ENCODE measurements at places on chromosomes 4 and X. TPM values are rescaled to one million over a fixed set of nuclear protein-coding genes. Genes with fewer than 3 reads are reported as not detected.
A peak's percentile ranks its signal among the peaks of the same experiment; 100 is the strongest.

The MAGEA12 gene
- total RNA-seq, result not detected

The NPNT gene
- 0.59 TPM for total RNA-seq

The HSFX1 gene
- 0.59 TPM for total RNA-seq

The PPEF2 gene
- not detected for total RNA-seq

The UGT2A1 gene
- total RNA-seq, result not detected

The MAGEA2B gene
- total RNA-seq, result not detected

The ADGRG4 gene
- not detected for total RNA-seq

The ATOH1 gene
- not detected for total RNA-seq

The SERPINA7 gene
- total RNA-seq, result not detected

The TEX13D gene
- not detected for total RNA-seq

- no peak overlapping the region for H3K27ac ChIP-seq
- DNase-seq, result no peak
- H3K36me3 ChIP-seq, result no peaks in the 10 kb centered on the region
These were observed 203.0 kb upstream of the GEMIN8 start for GRCh38 chrX:14232688-14233087.

- DNase-seq, result peak; percentile 83
- no peaks in the 10 kb centered on the region for H3K27me3 ChIP-seq
- H3K4me3 ChIP-seq, result peak overlapping the region; percentile 31
- H3K27ac ChIP-seq, result peak overlapping the region; percentile 75
- H3K36me3 ChIP-seq, result no peaks in the 10 kb centered on the region
- H3K4me1 ChIP-seq, result peaks cover 44% of the 10 kb centered on the region
These were observed 26.7 kb upstream of the C1QTNF7 start for GRCh38 chr4:15400981-15401671.

- H3K27me3 ChIP-seq, result peaks cover 18% of the 10 kb centered on the region
- peaks cover 10% of the 10 kb centered on the region for H3K4me1 ChIP-seq
- no peaks in the 10 kb centered on the region for H3K36me3 ChIP-seq
- H3K27ac ChIP-seq, result no peak overlapping the region
- DNase-seq, result peak; percentile 83
These were observed 40.6 kb upstream of the LSM6 start for GRCh38 chr4:146134761-146135445.

DNA sequence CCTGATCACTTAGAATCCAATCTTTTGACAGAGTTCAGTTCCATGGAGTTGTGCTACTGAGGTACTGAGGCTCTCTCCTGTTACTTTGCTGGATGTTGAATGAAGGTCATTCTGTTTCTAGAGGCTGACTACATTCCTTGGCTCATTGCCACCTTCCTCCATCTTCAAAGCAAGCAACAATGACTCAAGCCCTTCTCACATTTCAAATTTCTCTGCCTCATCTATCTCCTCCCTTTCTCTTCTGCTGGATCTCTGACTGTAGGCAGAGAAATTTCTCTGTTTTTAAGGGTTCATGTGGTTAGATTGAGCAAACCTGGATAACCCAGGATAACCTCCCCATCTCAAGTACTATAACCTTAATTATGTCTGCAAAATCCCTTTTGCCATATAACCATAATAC, 775.4 kb downstream of the STPG2 start:
- no peak overlapping the region for H3K27ac ChIP-seq
- no peak for DNase-seq
- H3K4me1 ChIP-seq, result no peaks in the 10 kb centered on the region
- H3K4me3 ChIP-seq, result no peak overlapping the region
- no peaks in the 10 kb centered on the region for H3K36me3 ChIP-seq
- no peaks in the 10 kb centered on the region for H3K27me3 ChIP-seq

- no peak overlapping the region for H3K27ac ChIP-seq
- H3K27me3 ChIP-seq, result no peaks in the 10 kb centered on the region
- H3K4me1 ChIP-seq, result peaks cover 42% of the 10 kb centered on the region
- no peak for DNase-seq
These were observed 1.6 kb upstream of the ANTXR2 start for GRCh38 chr4:80074651-80075050.

DNA sequence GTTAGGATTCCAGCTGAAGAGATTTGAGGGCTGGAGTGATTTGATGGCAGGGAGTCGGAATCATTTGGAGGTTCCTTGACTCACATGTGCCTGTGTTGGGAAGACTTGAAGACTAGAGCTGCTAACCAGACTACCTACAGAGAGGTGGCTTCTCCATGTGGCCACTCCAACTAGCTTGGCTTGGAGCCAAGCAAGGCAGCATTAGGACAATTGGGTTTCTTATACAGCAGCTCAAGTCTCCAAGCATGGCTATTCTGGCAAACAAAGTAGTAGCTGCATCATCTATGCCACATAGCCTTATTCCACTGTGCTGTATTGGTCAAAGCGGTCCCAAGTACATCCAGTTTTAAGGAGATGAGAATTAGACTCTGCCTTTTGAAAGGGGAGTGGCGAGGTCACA, 171.7 kb upstream of the SLC4A4 start:
- no peaks in the 10 kb centered on the region for H3K27me3 ChIP-seq
- DNase-seq, result no peak
- H3K36me3 ChIP-seq, result no peaks in the 10 kb centered on the region
- no peak overlapping the region for H3K4me3 ChIP-seq

DNA sequence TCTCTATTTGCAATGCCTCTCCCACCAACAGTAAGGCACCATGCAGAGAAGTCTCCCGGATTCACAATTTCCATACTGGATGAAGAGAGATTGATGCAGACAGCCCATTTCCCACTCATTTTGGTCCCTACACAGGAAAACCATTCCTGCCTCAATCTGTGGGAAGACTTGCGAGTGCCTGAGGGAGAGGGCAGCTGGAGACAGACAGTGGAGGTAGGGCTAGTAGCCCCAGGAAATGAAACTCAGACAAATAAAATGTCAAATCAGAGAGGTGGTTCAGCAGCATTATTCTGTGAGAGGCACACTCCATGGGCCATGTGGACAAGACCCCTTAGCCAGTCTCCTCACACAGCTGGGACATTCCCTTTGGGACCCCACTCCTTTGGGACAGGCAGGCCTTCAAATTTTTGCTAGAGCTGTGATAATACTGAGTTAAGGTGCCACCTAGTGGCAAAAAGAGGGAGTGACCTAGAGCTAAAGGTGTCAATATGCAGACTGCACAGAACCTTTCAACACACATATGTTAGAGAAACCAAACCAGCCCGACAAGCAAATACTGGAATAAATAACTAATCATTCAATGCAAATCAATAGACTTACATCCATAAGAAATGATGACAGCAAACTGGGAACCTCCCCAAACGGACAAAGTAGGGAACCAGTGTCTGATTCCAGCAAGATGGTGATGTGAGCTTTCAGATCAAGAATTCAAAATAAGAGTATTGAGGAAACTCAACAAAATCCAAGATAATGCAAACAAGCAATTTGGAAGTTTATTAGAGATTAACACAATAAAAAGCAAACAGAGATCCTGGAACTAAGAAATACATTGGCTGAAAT, 1865.3 kb upstream of the AGA start:
- H3K4me3 ChIP-seq, result no peak overlapping the region
- no peaks in the 10 kb centered on the region for H3K4me1 ChIP-seq
- H3K36me3 ChIP-seq, result no peaks in the 10 kb centered on the region
- no peak for DNase-seq

DNA sequence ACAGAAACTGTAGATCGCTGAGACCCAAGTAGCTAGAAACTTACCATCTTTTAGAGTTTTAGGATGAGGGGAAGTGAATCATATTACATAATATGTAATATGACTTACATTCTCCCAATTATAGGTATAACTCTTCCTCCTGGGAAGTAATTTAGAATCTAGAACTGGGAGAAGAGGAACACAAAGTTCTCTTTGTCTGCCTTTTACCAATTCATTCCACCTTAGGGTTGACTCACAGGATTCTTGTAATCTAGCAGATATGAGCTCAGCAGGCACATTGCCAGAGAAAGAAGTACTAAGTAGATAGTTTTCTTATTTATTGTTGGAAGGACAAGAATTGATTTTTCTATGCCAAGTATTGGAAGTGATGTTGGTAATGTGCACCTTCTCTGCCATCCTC, 58.0 kb upstream of the CCSER1 start:
- H3K4me1 ChIP-seq, result no peaks in the 10 kb centered on the region
- no peaks in the 10 kb centered on the region for H3K27me3 ChIP-seq
- H3K27ac ChIP-seq, result no peak overlapping the region
- no peak for DNase-seq

DNA sequence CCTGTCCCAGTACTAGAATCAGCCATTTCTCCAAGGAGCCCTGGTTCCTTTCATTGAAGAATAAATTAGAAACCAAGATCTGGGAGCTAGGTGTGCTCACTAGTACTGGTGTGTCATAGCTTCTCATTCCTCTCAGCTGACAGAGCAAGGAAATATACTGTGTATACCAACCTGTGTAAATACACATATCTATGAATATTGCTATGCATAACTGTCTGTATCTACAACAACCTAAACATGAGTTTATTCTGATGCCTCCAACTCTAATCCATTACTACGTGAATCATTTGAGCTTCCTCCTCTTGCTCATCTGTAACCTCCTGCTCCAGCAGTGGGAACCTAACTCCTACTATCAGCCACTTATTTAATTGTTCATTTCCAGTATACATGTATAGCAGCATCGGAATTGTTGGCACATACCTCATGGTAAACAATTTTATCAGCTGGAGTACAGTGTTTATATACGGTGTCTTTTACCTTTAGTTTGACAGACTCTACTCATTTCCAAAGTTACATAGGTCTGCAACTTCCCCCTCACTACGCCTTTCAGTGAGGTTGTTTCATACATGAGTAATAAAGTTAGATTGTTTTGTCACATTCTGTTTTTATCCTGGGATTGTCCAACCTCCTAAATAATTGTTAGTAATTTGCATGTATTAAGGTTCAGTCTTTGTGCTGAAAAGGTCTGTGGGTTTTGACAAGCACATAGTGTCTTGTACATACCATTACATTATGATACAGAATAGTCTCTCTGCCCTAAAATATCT, 7.1 kb upstream of the SCRG1 start:
- peaks cover 4% of the 10 kb centered on the region for H3K4me1 ChIP-seq
- peaks cover 4% of the 10 kb centered on the region for H3K36me3 ChIP-seq
- H3K4me3 ChIP-seq, result no peak overlapping the region
- no peaks in the 10 kb centered on the region for H3K27me3 ChIP-seq
- H3K27ac ChIP-seq, result no peak overlapping the region

- no peak overlapping the region for H3K4me3 ChIP-seq
- peaks cover 10% of the 10 kb centered on the region for H3K27me3 ChIP-seq
- H3K27ac ChIP-seq, result no peak overlapping the region
- no peaks in the 10 kb centered on the region for H3K36me3 ChIP-seq
These were observed 123.6 kb downstream of the MGST2 start for GRCh38 chr4:139789096-139789654.

GRCh38 chr4:5435201-5435600, 273.2 kb downstream of the EVC2 start:
- DNase-seq, result no peak
- no peaks in the 10 kb centered on the region for H3K36me3 ChIP-seq
- H3K4me1 ChIP-seq, result no peaks in the 10 kb centered on the region
- H3K4me3 ChIP-seq, result no peak overlapping the region
- no peaks in the 10 kb centered on the region for H3K27me3 ChIP-seq

GRCh38 chrX:154083126-154083517, 14.4 kb downstream of the MECP2 start:
- peaks cover 11% of the 10 kb centered on the region for H3K4me1 ChIP-seq
- no peak overlapping the region for H3K27ac ChIP-seq

- H3K27ac ChIP-seq, result no peak overlapping the region
- H3K36me3 ChIP-seq, result no peaks in the 10 kb centered on the region
- H3K4me1 ChIP-seq, result no peaks in the 10 kb centered on the region
These were observed 86.4 kb upstream of the UXT start for GRCh38 chrX:47745416-47745815.

DNA sequence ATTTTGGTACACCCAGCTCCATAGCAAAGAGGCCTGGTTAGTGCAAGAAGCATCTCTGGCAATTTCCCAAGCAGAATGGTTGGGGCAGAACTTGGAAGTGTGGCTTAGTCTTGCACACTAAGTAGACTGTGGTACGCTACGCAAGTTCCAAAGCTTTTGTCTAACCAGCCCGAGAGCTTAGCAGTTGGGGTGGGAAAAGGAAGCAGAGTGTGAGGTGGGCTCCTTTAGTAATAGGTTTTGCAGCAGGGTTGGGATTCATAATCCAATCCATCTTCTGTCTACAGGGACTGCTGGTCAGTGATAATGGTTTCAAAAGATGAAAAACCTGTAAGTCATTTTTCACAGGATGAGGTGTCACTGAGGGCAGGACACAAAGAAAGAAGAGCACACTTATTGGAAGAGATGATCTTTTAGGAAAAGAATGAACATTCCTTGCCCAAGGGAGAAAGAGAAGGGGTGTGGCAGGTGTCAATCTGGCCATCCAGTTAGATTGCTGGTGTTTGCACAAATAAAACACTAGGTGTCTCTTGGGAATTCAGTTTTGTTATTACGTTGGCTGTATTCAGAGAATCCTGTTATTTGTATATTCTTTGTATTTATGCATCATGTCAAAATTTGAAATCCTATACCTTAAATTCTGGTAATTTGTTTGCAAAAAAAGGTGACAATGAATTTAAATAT, 244.3 kb downstream of the GPAT3 start:
- no peaks in the 10 kb centered on the region for H3K4me1 ChIP-seq
- no peak overlapping the region for H3K4me3 ChIP-seq
- DNase-seq, result no peak

DNA sequence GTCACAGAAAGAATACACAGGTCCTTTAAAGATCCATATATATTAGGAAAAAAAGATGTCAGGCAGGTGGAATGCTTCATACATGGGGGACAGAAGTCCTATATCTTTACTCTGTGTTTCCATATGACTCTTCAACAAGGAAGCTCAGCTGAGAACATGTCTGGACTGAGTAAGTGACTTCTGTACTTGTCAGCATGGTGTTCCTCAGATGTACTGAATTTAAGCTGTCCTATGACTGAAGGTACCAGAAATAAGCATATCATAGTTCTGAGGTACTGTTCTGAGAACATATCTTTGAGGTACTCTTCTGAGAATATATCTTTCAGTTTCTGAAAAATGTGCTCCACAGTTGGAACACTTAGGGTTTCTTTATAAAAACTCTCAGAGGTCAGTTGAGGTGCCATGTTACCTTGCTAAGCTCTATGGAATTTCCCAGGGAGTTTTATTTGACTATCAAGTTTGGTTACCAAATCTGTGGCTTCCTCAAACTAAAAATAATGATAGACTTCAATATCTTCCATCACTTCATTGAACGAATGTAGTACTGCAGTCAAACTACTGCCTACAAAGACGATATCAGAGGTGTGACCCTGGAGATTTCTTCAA, 597.2 kb upstream of the GNPDA2 start:
- H3K4me1 ChIP-seq, result no peaks in the 10 kb centered on the region
- no peaks in the 10 kb centered on the region for H3K27me3 ChIP-seq
- no peak overlapping the region for H3K4me3 ChIP-seq
- H3K27ac ChIP-seq, result no peak overlapping the region

DNA sequence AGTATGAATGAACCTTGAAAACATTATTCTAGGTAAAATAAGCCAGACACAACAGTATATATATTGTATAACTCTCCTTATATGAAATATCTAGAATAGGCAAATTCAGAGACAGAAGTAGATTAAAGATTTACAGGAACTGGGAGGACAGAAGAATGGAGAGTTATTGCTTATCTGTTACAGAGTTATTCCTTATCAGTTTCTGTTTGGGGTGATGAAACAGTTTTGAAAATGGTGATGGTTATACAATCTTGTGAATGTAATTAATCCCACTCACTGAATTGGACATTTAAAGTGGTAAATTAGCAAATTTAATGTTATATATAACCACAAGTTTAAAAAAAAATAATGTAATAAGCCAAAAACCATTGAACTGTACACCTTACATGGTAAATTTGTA, 14.5 kb upstream of the EXOC1 start:
- no peak overlapping the region for H3K27ac ChIP-seq
- no peaks in the 10 kb centered on the region for H3K36me3 ChIP-seq
- no peak for DNase-seq
- no peaks in the 10 kb centered on the region for H3K27me3 ChIP-seq
- peaks cover 6% of the 10 kb centered on the region for H3K4me1 ChIP-seq

- no peaks in the 10 kb centered on the region for H3K27me3 ChIP-seq
- H3K36me3 ChIP-seq, result no peaks in the 10 kb centered on the region
- DNase-seq, result no peak
- H3K27ac ChIP-seq, result no peak overlapping the region
- H3K4me1 ChIP-seq, result no peaks in the 10 kb centered on the region
These were observed 1.8 kb downstream of the SEPTIN6 start for GRCh38 chrX:119690921-119691716.

Data from osteoblast (primary cell).